ENCODE measurements at places on chromosomes 16 and 17. TPM values are rescaled to one million over a fixed set of nuclear protein-coding genes. Genes with fewer than 3 reads are reported as not detected.

- ATAC-seq = no peak
These were observed 3.9 kb downstream of the TIMM22 start for GRCh38 chr17:1000597-1001461.

Gene RCVRN
- not detected for total RNA-seq

- ATAC-seq = peak; percentile 78
These were observed 40.8 kb upstream of the BHLHA9 start for GRCh38 chr17:1229349-1229899.

DNA sequence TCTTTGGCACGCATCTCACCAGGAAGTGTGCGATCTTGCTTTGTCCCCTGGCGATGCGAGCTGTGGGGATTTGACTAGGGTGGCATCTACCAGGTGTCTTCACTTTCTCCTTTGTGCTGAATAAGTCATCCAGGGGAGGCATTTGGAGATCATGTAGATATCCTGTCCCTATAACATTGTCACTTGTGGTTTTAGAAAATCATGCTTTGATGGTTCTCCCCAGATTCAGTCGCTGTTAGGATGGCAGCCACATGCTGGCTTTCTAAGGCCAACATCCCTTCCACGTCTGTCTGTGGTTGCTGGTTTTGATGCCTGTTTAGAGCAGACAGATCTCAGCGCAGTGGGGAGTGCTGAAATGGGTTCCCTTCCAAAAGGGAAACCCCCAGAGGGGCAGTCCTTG, 2.5 kb downstream of the ADAD2 start:
- peak; percentile 33 for ATAC-seq

DNA sequence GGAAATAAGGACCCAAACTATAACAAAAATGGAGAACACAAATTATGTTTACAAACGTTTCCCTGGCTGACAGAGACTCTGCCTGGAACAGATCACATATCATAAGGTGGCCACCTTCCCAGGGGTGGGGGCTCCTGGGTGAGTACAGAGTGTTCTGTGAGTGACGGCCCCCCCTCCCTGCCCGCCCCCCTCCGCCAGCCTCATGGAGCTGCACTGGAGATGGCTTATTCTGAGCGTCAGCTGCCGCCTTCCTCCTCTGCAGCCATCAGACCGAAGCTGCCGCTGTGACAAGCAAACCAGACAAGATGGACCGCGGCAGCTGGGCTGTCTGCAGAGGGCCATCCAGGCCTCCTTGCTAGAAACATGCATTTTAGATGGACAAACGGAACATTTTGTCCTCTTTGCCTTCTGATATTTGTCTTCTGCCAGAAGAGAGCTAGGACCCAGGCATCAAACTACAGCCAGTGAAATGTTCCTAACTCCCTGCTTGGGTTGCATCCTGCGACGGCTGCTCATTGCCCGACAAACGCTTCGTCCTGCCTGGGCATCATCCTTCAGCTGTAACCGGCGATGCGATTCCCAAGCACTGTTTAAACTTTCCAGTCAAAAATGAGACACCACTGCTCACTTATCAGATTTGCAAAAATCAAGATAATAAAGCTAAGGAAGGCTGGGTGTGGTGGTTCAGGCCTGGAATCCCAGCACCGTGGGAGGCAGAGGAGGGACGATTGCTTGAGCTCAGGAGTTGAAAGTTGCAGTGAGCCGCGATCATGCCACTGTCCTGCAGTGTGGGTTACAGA, 15.3 kb upstream of the RPTOR start:
- ATAC-seq = no peak

Gene ACSM5
- not detected for total RNA-seq

DNA sequence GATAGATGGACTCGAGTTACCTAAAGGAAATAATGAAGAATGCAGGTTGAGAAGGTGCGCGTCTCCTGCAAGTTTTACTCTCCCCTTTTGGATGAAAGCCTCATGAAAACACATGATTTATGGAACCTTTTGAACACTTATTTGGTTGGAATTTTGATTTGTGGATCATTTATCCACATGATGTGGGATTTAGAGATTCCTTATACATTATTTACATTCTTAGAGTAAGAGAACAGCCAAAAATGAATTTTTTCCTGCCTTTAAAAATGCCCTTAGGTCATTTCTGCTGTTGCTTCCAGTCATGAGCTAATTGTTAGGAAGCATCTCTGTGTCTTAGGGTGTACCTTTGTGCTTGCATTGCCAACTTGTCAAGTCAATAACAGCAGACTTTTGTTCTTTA, 99.9 kb downstream of the RPTOR start:
- no peak for ATAC-seq

Gene WFIKKN1
- total RNA-seq = 0.53 TPM

- ATAC-seq = no peak
These were observed 61.3 kb upstream of the KIFC3 start for GRCh38 chr16:57863434-57864160.

Gene SLC13A2
- total RNA-seq = not detected

GRCh38 chr16:10617662-10618420, 37.4 kb upstream of the EMP2 start:
- no peak for ATAC-seq

Gene DGKE
- total RNA-seq = 44.1 TPM

Gene POLR3K
- total RNA-seq = 26.4 TPM

GRCh38 chr17:18261146-18261515, 669 bp downstream of the MIEF2 start:
- ATAC-seq = peak; percentile 33

- ATAC-seq = no peak
These were observed 17.9 kb upstream of the B4GALNT2 start for GRCh38 chr17:49114703-49115102.
